ENCODE measurements at places on chromosomes 5 and 9.

GRCh38 chr5:103228588-103228987 lies 30.0 kb upstream of the MACIR start:
- DNase-seq, result no peak

DNA sequence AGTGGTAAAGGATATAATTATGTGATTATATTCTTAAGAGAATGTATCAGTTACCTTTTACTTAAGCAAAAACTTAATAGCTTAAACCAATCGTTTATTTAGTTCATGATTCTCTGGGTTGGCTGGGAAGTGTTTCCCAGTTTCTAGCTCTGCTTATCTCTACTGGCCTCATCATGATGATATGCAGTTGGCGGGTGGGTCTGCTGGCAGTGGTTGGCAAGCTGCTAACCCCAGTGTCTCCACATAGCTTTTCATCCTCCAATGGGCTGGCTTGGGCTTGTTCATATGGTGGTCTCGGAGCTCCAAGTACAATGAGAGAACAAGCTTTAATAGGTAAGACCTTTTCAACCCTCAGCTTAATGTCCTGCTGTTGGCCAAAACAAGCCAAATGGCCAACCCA lies 43.8 kb downstream of the ABLIM3 start:
- no peak for DNase-seq

GRCh38 chr9:131214286-131214856 lies 61.9 kb downstream of the FAM78A start:
- DNase-seq, result no peak

GRCh38 chr9:80134487-80134886 lies 562.7 kb downstream of the TLE4 start:
- DNase-seq, result no peak

DNA sequence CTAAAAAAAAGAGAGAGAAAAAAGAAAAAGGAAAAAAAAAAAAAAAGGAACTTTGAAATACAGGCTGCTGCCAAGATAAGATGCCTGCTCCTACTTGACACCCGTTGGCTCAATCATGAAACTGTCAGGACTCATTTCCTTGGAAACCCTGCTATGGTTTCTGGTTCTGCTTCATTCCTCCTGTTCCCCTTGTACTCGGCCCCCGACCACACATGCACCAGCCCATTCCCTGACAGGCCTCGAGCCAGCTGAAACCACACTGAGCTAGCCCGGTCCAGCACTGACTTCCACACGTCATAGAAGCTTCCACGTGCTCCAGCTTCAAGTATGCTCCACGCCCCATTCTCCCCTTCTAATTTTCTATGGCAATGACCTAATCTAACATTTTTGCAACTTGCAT lies 93.2 kb downstream of the MYO10 start:
- DNase-seq, result no peak

GRCh38 chr5:180161420-180162303 lies 47.3 kb downstream of the RASGEF1C start:
- DNase-seq, result no peak

DNA sequence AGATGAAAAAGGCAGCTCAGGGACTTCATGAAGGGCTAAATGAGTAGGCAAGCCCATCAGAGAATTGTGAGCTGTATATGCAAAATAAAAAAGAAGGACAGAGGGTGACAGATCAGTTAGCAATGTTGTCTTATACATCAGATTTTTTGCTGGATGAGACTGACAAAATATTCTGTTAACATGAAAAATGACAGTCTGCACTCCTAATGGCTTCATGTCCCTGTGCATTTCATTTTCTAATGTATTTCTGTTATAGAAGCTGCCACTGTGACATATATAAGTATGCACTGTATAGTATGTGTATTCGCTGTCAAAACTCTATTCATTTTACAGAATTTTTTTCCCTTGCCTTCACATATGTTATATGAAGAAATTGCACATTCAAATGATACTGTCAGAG lies 559.5 kb downstream of the DMRTA1 start:
- no peak for DNase-seq

GRCh38 chr9:11828201-11828600 lies 865.0 kb upstream of the TYRP1 start:
- DNase-seq, result no peak

GRCh38 chr9:93041108-93041802 lies 17.2 kb upstream of the SUSD3 start:
- DNase-seq, result no peak

DNA sequence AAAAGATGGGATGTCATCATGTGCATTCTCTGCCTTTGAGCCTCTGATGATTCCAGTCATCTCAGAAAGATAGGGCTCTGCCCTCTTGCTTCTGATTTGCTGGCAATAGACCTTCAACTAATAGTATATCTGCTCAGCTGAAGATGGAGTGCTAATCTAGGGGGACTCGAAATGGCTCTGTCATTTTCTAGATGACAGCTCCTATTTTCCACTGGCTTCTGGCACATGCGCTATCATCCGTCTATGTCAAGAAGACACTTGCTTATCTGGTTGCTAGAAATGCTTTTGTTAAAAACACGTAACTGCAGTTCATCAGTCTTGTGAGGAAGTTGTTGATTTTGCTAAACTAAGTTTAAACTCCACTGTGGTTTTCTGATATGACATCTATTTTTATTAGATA lies 265.5 kb upstream of the ZNF608 start:
- DNase-seq, result no peak

DNA sequence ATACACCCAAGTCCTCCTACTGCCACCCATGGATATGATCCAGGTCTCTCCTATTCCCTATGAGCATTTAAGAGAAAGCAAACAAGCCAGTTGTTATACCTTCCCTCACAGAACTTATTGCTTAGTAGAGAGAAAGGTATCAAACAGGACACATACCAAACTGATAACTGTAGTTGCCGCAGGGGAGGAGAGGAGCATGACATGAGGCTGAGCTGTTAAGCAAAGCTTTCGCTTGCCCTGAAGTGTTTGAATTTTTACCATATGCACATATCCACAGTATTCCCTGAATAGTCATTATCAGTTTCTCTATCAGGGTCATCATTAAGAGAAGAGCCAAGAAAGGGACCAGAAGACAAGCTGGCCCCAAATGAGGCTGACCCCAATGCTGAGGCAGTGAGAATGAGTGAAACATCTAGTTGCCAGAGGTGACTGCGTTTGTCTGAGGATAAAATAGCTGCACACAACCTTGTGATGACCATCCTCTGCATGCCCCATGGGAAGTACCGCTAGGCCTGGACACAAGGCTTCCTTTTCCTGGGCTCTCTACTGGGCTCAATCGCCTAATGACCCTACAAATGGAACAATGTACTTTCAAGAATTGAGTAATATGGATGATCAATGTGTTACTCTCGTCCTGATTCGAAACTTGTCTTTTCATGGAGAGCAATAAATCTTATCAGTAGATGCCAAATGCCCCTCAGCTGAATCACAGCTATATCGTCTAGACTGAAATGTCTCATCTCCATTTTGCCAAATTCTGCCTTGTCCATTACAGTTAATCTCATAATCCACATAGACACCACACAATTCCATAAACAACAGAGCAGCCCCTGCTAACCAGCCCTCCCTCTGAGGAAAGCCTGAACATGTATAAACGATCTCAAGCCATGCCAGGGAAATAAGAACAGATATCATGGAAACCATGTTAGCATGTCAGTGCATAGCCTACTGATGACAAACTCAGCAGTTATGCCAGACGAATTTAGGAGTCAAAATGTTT lies 4.3 kb upstream of the IFNK start:
- DNase-seq, result no peak

GRCh38 chr5:75331095-75332090 lies 5.6 kb upstream of the HMGCR start:
- DNase-seq, result no peak

DNA sequence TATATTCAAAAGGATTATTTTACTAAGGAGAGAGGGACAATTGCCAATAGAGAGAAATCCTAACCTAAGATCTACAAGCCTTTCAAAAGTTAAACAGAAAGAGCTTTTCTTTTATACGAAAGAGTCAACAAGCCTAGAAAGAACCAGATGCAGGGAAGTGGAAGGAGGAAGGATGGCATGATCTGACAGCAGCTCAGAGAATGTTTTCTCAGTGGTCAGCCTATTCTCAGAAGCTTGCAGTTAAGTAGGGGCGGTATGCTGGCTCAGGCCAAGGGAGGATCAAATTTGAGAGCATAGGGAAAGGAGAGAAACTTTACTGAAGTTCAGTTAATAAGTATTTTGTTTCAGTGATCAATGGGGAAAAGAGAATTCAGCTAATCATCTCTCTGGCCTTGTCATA lies 88.0 kb upstream of the FTMT start:
- DNase-seq, result no peak

DNA sequence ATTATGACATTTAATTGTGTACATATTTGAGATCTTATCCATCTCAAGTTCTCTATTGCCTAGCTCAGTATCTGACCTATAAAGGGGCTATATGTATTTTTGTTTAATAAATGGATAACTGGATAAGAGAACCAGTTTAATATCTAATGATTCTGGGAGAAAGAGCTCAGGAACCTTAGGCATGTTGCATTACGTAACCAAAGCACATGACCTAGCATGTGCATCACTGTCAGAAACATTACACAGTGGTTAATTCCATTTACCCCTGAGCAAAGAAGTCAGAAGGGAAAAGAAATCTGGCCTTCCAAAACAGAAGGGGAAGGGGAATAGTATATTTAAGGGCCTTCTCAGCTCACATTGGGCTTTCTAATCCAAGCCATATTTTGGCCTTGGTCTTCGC lies 12.3 kb downstream of the PAPPA start:
- DNase-seq, result no peak

DNA sequence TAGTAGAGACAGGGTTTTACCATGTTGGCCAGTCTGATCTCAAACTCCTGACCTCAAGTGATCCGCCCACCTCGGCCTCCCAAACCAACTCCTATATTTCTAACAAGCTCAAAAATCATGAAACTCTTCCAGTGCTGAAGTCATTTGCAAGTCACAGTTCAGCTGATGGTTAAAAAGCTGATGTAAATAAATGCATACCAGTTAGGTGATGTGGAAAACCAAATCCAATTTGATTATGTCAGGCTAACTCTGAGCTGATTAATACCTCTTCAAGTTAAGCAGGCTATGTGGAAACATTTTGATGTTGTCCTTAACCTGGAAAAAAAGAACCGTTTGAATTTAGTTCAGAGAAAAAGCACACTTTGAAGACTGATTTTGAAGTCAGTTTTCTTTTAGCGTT lies 51.0 kb downstream of the TMEM252 start:
- no peak for DNase-seq

GRCh38 chr9:76891874-76892273 lies 14.0 kb downstream of the PRUNE2 start:
- no peak for DNase-seq

GRCh38 chr5:13519131-13519530 lies 425.4 kb downstream of the DNAH5 start:
- DNase-seq, result no peak

DNA sequence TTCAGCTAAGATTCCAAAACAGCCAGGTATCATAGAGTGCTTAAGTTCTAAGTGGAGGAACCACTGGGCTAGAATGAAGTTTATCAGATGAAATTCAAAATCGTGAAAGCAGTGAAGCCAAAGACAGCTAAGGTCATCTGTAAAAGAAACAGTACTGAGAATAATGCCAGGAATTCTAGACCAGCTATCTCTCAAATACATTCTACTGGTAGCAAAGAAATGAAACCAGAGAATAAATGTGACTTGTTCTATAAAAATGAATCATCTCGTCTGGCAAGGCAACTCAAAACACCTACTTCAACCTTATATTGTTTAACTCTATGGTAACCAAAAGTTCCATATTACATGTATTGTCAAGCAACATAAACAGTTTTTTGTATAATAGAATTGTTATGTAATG lies 51.3 kb upstream of the RGMB start:
- no peak for DNase-seq

- no peak for DNase-seq
Observed at GRCh38 chr5:135950611-135951010, 4.2 kb downstream of the LECT2 start.

- no peak for DNase-seq
Observed at GRCh38 chr5:151079838-151080612, 809 bp downstream of the TNIP1 start.

GRCh38 chr5:141354900-141355469 lies at the start of gene PCDHGA4:
Gene PCDHGA4, plus strand, starts transcription at chr5:141355021. Its CDS starts 87 bp downstream, at chr5:141355108.
- DNase-seq, result no peak

- DNase-seq, result no peak
Observed at GRCh38 chr5:83084336-83084735, 7.0 kb downstream of the XRCC4 start.

GRCh38 chr5:127351418-127351817 lies 60.8 kb downstream of the MEGF10 start:
- DNase-seq, result no peak

GRCh38 chr5:137209232-137209809 lies 289.8 kb downstream of the SPOCK1 start:
- no peak for DNase-seq

- DNase-seq, result no peak
Observed at GRCh38 chr9:124266139-124266825, 8.5 kb downstream of the NEK6 start.

GRCh38 chr5:72436796-72437471 lies 70.3 kb downstream of the ZNF366 start:
- no peak for DNase-seq

Measured in stimulated activated CD4-positive, alpha-beta T cell treated with anti-CD3 and anti-CD28 coated beads, TNF-alpha, amount 100 ng/mL, for 4 hours (primary cell).